ENCODE measurements at places on chromosomes 11 and 22.

DNA sequence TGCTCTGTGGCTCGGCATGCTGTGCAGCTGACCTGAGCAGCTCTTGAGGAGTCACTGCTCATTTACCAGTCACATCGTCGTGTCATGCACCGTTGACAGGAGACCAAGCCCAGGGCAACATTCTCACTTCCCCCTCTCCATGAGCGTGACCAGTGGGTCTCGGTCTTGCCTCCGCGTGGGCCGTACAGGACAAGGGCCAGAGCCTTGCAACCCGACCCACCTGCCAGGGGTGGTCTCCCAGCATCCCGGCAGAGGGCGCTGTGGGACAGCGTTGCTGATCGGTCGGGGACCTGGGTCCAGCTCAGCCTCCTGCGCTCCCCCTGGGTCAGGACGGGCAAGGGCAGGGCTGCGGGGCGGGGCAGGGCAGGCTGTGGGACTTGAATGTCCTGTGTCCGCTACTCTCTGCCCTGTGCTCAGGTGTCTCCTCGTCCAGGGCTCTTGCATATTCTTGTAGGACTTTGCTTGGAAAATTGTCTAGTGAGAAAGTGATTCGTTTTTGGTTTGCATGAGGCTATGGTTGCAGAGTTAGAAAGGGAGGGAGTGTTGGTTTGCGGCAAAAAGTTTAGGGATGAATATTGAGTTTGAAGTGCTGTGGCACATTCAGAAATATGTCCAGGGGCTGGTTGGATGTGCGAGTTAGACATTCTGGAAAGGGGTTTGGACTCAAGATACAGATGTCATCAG is 16.2 kb downstream of the EIF4G2 start:
- peak; percentile 91 for DNase-seq

DNA sequence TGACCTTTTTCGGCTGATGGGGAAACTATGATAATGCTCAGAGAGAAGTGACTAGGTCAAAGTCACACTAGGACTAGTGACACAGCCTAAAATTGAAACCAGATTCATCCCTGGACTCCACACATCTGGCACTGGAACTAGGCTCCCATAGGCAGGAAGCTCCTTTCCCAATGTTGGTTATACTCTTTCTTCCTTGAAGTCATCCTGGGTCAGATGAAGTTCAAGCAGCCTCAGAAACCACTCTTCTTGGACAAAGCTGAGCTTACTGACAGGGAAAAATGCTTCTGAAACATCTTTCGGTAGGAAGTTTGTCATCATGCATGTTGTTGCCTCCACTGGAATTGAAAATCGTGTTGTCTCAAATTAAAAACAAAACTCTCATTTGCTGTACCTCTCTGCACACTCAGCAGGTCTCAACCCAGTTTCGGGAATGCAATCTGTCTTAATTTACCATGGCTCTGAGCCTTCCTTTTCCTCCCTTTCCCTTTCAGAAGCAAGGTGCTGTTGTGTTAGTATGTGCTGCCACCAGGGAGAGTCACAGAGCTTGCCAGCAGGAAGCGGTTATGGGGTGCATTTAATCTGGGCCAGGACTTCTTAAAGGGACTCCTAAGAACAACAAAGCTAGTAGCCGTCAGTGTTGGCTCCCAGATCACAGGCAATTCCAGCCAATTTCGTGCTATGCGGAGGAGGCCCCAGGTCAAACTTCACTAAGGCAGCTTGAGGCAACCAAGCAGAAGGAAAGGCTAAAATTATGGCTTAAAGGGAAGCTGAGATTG is 384.8 kb downstream of the TENM4 start:
- no peak for DNase-seq

DNA sequence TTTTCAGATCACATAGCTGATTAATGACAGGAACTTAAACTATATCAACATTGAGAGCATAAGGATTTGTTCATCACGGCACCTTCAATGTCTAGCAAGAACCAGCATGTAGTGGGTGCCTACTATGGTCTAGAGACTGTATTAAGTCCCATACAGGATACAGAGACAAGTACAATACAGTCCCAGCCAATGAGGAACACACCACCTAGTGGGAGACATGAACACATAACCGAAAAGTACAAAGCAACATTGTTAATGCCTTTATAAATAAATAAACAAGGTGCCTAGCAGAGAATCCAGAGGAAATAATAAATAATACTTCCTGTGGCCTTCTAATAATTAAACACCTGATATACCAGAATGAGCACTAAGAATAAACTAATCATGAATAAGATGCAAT is 87.7 kb upstream of the OPCML start:
- no peak for DNase-seq

- DNase-seq: no peak
These were observed 23.0 kb downstream of the KCNE3 start for GRCh38 chr11:74444173-74444826.

DNA sequence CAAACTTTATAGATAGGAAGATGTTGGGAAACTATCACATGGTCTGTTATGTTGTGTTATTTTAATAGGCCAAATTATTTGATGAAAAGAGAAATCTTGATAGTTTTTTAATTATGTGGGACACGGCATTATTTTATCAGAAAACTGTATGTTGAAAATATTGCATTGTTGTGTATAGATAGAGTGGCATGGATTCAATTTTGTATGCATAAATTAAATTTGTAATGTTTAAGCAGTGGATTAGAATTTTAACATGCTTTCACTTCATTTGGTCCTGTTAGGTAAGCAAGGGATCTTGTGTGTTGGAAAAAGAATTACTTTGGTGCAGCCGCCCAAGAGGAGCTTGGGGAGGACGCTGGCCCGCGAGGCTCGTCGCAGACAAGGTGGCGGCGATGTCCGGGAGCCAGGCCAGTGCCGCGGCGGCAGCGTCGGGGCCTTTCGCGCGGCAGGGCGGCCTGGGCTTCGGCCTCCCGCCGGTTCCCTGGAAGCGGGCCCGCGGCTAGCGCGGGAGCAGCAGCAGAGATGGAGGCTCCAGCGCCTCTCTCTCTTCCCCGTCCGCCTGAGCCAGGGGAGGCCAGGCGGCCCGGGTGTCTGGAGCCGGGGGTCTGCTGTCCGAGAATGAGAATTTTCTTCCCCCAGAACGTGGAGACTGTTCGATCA is 82.7 kb downstream of the GGT1 start:
- DNase-seq: no peak
